SHP77 (cell line): ENCODE measurements at places on chromosomes 5 and 9.

DNA sequence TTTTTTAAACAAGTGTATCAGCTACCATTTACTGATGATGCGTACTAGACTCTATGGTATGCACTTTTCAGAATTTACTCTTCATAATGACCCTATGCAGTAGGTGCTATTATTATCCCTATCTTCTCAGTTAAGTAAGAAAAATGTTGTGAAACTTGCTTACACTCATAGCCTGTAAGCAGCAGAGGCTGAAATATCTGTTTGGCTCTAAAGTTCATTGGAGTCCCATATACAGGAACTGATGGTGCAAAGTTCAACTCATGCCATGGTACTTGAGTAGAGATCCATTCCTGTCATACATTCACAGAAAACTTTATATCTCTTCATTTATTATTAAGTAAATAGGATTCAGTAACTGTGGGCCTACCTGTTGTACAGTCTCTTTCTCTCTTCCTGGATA is 41.4 kb upstream of the CCDC112 start:
- no peak for DNase-seq

DNA sequence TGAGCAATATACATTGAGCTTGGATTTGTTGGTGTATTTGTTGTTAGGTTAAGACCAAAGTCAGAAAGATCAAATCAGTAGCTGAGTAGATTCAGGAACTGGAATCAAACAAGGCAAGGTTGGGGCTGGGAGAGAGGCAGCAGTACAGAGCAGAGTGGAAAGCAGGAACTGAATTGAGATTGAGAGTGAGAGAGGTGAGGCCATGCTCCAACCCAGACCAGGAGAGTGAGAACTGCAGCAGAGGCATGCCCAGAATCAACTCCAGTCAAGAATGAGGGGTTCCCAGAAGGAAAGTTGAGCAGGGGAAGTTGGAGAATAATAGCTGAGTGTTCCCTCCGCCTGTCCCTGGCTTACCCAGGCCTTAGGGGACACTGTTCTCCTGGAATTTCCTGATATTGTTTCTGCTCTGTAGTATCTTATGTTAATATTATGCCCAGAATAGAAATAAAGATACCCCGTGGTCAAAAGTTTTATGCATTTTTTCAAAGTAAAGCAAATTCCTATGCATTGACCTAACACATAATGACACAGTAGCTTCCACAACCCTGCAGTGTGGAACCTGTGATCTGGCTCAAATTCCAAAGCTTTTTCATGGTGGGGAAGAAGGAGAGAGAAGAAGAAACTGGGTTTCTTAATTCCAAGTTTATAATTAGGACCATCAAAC is 82.7 kb downstream of the SV2C start:
- DNase-seq, result no peak

GRCh38 chr5:139700711-139701055 is 52.5 kb downstream of the CXXC5 start:
- no peak for DNase-seq

- DNase-seq, result no peak
These were observed 7.4 kb upstream of the TMEM38B start for GRCh38 chr9:105686936-105687335.

DNA sequence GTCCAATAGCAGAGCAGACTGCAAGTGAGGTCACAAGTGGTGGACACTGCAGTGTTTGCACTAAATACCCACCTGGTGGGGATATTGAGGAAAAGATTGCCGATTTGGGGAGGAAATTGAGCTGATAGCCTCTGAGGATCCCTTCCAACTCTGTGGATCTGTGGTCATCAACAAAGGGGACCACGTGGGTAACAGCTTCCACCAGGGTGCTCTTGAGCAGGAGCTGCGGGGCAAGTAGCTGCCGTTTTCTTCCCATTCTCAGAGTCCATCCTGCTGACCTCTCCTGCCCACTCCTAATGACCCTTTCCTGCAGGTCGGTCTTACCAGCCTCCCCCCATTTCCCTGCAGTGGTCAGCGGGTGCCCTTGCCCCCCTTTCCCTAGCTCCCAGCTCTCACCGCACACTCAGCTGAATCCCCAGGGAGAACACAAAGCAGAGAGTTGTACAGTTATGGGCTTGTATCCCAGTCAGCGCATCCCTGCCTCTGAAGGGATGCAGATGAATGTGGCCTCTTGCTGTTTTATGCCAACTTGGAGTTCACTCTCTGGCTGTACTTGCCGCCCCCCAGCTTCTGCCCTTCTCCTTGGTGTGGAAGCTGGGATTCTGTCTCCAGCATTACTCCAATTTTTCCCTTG is 18.0 kb downstream of the DAPK1 start:
- DNase-seq, result no peak

DNA sequence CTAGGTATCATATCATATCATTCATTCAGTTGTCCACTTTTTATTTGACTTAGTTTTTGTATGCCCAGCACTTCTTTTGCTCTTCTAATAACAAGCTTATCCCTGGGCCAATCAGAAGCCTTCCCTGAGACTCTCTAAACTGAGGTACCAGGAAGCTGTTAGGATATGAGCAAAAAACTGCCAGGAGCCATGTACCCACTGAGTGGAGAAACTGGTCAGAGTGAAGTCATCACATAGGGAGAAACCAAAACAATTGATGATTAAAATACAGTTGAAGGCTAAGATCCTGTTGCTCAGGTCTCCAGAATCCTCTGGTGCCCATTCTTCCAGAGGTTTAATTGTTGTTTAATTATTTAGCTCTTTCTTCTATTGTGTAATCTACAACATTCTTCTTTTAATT is 120.2 kb downstream of the KIAA0825 start:
- no peak for DNase-seq

DNA sequence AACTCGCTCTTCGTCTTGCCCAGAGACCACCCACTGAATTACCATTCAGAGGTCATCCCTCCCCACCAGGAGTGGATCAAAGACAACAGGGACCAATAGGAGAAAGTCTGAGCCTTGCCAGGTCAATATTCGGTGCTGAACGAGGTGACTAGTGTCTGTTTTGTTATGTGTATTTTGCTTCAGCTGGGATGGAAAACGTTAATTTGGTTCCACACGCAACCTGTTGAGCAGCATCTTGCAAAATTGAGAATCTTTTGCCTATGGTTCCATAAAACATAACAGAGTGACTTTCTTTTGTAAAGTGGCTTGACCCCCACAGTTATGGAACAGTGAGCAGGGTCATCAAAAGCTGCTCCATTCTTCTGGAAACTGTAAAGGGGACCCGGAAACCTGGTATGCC is 168.4 kb downstream of the MSX2 start:
- no peak for DNase-seq

DNA sequence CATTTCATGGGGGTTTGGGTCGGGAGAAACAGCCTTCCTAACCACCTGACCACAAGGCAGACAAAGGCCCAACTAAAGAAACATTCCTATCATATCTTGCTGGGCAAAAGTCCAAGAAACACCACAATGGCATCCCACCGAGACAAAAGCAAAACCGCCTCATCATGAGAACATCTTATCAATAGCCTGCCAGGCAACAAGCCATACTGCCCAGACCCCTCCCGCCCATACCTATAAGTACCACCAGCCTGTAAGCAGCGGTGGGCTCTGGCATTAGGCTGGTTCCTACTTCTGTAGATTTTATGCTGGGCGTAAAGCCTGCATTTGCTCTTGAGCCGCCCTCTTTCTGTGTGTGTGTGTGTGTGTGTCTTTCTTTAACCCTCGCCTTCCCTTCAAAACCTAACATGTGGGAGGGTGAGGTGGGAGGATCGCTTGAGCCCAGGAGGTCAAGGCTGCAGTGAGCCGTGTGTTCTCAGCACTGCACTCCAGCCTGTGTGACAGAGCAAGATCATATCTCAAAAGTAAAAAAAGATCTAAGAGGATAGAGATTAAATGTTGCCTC is 56.9 kb downstream of the PDE6A start:
- DNase-seq, result no peak

DNA sequence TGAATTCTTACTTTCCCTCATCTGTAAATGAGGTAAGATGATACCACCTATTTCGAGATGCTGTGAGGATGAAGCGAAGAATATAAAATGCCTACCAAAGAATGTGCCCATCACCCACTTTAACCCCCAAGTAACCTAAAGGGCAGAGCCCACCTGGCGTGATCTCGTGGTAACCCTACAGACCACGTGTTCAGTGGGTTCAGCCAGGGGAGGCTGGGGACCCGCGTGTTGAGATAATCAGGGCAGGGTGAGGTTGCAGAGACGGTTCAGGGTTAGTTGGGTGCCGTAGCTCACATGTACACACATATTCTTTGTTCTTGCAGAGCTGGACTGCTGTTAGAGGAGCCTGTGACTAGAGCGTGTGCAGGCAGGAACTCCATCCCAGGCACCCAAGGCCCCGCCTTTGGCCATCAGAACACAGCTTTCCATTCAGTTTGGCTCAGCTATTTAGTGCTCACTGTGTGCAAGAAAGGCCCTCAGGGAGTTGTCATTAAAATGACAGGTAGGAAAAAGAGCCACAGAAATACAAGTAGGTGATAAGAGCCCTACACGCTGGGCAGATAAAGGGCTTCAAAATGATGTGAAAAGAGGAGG is 56.5 kb upstream of the HAND1 start:
- no peak for DNase-seq

DNA sequence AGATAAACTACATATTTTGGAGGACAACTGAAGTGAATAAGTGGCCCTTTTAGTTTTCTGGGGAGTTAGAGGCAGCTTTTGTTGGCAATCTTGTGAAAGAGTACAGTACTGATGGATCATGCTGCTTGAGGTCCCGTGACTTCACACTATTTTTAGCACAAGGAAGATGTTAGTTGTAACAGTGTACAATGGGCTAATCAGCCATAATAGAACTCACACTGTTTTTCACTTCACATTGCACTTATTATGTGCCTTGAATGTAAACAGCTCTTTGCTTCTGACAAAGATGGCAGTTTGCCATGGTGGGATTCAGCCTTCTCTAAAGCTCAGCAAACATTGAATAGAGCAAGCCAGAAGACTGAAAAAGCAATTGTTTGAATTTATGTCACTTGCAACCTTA is 176.7 kb upstream of the ZNF608 start:
- peak; percentile 60 for DNase-seq
